RCC 7860 (cell line): ENCODE measurements at places on chromosomes 2 and 18.
A peak's percentile ranks its signal among the peaks of the same experiment; 100 is the strongest.

GRCh38 chr2:77737236-77737635 lies 215.1 kb upstream of the LRRTM4 start:
- no peak for DNase-seq

DNA sequence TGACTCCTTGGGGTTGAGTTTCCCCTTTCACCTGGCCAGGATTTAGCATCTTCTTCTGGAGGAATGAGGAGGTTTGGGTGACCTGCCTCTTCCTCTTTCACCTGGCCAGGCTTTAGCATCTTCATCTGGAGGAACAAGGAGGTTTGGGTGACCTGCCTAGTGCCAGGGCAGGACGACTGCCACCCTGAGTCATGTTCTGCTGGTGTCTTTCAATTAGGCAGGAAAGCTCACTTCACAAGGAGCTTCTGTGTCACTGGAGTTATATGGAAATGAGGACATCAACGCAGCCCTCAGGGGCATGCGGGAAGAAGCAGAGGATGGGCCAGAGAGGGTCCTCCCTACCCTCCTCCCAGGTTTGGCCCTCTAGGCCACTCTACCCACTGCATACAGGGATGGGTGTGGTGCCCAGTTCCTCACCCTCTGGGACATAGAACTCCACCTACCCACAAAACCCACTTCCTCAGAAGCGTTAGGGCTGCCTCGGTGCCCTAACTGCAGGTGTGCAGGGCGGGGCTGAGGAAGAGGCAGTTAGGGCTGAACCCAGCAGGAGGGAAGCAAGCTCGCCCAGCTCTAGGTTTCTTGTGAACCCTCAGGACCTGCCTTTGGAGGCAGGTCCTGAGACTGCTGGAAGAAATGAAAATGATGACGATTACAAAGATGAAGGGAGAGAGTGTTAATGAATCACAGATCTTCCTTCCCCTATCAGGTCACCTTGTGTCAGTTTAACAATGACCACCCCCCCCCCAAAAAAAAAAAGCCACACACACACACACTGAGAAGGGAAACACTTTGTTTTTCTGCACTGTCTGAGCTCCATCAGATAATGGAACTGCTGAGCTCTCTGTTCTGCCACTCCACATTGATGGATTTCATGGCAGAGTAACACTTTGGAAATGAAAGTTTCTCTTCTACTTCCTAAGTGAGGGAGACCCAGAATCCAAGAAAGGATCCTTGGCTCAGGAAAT lies 71.0 kb downstream of the ARL4C start:
- no peak for DNase-seq

DNA sequence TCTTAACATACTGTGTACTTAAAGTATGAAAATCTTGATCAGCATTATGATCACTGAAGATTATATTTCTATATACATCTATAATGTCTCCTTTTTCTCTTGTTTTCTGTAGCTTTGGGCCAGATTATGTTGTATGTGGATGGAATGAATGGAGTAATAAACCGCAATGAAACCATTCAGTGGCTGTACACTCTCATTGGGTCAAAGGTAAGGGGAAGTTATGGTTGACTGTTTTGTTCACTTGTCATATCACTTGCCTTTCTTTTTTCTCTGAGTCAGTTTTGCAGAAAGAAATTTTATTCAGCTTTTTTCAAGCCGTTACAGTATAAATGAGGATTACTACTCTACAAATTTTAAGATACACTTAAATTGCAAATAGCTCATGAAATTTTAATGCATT lies 252.5 kb downstream of the TPGS2 start:
- no peak for DNase-seq

DNA sequence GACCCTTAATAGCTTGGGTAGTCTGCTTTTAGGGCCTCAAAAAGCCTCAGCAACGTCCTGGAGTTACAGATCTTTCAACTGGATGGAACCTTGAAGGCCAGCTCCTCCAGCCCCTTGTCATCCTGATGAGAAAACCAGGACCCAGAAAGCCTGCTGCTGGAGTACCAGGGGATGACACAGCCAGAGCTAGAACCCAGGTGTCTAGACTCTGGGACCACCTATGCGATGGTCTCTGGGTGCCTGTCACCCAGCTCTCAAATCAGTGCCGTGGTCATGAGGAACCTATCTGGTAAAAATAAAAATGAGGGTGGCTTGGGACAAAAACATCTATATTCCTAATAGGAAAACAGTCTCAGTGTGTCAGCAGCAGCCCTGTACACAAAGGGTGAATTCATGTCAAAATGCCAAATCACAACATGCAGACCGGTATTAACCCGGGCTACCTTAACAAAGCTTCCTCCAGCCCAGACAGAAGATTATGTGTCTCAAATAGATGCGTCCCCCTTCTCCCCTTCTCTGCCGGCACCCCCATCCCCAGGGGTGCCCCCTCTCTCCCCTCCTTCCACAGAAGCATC lies 28.5 kb downstream of the SMAD7 start:
- DNase-seq = no peak

DNA sequence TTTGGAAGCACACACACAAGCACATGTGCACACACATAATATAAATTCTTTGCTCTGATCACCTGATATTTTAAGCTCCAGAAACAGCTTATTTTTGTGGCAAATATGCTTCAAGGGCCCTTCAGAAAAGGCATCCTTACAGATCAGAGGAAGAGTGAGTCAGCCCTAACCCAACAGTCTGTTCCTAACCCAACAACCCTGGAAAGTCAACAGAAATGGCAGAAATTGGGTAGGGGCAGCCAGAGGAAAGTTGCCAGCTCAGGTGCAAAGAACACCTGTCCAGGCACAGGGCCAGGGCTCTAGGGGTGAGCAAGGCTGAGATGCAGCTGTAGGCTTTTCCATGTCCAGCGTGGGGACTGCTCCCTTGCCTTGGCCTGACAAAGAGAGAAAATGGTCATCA lies 6.4 kb upstream of the NCKAP5 start:
- no peak for DNase-seq

GRCh38 chr2:33406622-33407021 lies 69.8 kb upstream of the RASGRP3 start:
- DNase-seq = no peak

- DNase-seq = no peak
Observed at GRCh38 chr18:78713069-78713468, 266.5 kb upstream of the SALL3 start.

- DNase-seq = no peak
Observed at GRCh38 chr2:38384338-38384737, 7.3 kb upstream of the ATL2 start.

DNA sequence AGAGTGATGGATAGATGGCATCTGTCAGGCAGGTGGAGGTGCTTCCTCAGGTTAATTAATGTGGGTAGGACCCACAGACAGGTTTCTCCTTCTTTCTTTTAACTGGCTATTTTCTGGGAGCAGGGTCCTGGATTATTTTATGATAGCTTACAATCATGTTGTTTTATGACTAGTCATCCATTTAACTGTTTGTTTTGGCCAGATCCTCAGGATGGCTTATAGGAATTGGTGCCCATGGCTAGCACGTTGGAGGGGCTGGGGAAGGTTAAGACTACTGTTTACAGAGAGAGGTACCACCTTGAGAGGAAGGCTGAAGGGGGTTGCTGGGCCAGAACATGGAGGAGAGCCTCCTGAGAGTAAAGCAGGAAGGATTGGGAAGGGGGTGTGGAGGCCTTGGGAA lies 78.0 kb upstream of the MGAT5 start:
- DNase-seq = no peak

DNA sequence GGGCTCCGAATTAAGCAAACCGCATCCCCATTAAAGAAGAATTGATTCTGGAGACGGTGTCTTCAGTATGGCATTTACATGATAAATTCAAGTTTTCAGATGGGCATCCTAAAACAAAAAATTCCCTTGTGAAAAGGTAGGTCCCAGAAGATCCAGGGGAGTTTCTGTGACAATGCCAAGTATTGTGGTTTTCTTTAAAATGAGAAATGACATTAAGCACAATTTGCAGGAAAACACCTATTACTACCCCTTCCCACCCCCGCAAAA lies 689 bp upstream of the YWHAQ start:
- DNase-seq = no peak

DNA sequence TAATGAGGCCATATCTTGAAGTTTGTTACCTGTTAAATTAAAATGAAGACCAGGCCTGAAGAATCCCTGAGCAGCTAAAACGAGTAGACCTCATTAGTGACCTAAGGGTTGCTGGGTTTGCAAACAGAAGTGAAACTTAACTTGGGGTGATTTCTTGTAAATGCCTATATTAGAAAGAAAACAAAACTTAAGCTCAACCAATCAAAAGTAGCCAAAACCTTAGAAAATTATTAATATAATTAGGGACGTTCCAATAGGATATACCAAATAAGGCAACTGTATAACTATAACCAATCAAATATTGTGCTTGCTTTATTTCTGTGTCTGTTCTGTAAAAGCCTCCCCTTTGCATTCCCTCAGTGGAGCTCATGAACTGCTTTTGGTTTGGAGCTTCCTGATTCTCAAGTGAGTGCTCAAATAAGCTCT lies 137.9 kb upstream of the VRK2 start:
- DNase-seq = no peak

- DNase-seq = no peak
Observed at GRCh38 chr2:206259376-206260187, 14.9 kb upstream of the ZDBF2 start.

DNA sequence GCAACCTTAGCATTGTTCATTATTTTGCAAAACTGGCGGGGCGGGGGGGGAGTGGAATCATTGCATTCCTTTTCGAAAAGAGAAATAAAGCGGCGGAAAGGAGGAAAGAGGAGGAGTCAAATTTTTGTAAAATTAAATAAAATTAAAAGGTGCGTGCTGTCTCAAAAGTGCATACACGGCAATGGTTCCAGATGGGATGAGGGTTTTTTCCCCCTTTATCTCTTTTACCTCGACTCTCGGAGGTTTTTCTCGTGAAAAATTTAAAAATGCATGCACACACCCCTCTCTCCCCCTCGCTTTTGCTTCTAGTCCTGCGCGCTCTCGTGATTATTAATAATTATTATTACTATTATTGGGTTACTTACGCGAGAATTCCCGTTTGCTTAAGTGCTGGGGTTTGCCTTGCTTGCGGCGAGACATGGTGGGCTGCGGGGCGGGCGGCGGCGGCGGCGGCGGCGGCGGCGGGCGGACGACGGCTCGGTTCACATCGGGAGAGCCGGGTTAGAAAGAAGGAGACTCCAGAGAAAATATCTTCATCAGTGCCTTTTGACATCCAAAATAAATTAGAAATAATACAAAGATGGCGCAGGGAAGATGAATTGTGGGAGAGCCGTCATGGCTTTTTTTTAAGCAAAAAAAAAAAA lies 481 bp downstream of the BCL11A start:
- DNase-seq = no peak

DNA sequence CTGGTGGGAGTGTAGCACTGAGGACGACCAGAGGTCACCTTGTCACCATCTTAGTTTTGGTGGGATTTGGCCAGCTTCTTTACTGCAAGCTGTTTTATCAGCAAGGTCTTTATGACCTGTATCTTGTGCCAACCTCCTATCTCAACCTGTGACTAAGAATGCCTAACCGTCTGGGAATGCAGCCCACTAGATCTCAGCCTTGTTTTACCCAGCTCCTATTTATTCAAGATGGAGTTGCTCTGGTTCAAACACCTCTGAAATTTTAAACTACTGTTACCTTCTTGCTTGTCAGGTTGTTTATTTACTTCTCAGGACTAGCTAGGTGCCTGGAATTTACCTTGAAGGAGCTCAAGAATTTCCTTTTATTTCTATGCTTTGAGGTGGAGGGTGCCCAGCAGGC lies 9.5 kb upstream of the KCNG3 start:
- DNase-seq = peak; percentile 26
